HEK293T (cell line): ENCODE measurements at places on chromosomes 6 and 20.
A peak's percentile ranks its signal among the peaks of the same experiment; 100 is the strongest.

DNA sequence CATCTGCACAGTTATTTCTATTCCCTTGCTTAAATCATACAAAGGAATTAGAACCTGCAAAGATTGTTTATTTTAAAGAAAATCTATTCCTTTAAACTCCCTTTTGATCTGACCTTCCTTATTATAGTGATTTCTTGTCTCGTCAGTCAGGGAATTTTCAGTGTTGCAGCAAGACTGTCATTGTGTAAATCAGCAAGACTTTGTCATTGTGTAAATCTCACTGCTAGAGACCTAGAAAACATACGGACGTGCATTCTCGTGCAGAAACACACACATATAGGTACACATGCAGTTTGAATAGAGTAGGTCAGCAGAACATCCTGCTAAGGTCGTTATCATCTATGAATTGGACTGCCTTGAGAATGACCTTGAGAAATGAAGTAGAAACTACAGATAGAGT, 6.2 kb upstream of the SGK1 start:
- DNase-seq, result no peak

DNA sequence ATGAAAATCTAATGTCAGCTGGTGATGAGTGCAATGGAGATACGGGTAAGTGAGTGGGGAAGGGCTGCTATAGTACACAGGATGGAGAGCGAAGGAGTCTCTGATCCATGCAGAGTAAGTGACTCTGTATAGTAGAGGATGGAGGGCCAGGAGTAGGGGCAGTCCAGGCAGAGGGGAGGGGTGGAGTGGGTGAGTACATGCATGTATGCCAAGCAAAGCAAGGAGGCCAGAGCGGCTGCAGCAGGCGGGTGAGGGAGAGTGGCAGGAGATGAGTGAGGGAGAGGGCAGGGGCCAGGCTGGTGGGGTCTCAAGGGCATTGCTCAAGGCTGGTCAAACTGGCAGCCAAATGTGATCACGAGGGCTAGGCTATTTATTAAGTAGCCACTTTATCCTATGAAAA, 94.0 kb downstream of the PREP start:
- DNase-seq, result no peak

- no peak for DNase-seq
Observed at GRCh38 chr6:22940581-22941290, 371.4 kb downstream of the HDGFL1 start.

- DNase-seq, result peak; percentile 21
Observed at GRCh38 chr6:73854998-73855718, 159.2 kb downstream of the CD109 start.

GRCh38 chr6:9370480-9370879, 935.1 kb upstream of the SLC35B3 start:
- no peak for DNase-seq

GRCh38 chr20:47934761-47935160, 149.5 kb upstream of the SULF2 start:
- no peak for DNase-seq

GRCh38 chr6:148432462-148433195, 90.0 kb downstream of the SASH1 start:
- DNase-seq, result no peak

GRCh38 chr6:3312604-3313231, 54.0 kb downstream of the PSMG4 start:
- no peak for DNase-seq

DNA sequence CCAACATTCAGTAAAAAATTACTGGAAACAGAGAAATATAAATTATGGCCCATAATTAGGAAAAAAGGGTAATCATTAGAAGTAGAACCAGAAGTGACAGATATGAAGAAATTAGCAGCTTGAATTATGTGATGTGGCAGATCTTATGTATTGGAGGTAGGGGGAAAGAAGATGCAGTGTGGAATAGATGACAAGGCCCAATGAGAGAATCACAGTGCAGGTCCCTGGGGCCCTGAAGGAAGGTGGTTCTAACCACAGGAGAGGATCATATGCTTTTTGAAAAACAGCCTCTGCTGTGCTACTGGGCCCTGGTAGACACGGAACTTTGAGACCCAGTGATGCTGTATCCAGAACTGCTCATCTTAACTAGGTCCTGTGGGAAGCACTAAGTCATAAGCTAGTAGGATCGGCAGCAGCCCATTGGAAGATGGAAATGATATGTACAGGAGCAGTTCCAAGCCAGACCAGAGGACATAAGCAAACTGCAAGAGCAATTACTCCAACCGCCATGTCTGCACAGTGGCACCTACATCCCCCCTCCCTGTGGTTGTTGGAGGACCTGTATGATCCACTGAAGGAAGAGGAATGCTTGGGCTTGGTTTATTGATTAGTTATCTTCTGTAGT, 14.2 kb downstream of the HEBP2 start:
- DNase-seq, result no peak

DNA sequence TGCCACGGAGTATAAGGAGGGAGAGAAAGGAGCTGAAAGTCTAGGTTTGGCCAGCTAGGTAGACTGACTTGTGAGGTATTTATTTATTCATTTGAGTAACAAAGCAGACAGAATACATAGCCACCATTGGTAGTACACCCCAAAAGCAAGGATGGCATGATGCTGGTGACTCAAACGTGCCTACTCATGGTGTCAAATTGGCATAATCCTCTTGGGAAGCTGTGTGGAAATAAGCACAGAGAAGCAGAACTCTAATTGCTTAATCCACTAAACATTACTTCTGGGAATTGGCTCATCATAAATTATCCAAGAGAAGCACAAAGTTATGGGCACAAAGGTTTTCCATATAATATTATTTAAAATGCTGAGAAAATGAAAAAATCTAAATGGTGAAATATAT, 2.5 kb downstream of the DEFB132 start:
- DNase-seq, result no peak

GRCh38 chr6:11275598-11275997, 43.1 kb upstream of the NEDD9 start:
- no peak for DNase-seq

- no peak for DNase-seq
Observed at GRCh38 chr6:146388736-146389364, 154.8 kb upstream of the RAB32 start.

DNA sequence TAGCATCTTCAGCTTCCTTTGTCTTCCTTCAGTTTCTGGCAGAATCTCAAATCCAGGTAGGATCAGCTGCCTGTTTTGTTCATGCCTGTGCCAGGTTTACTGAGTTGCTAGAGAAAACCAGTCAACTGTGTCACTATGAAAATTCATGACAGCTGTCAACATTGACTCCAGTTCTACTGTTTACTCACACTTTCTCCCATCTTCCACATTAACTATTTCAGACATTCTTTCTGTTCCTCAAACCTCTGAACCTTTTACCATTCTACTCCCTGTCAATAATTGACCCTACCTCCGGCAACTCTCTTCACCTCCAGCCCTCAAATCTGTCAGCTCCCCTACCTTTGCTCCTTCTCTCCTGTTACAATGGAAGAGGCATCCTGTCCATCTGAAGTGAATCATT, 8.5 kb downstream of the ENPP4 start:
- DNase-seq, result no peak

DNA sequence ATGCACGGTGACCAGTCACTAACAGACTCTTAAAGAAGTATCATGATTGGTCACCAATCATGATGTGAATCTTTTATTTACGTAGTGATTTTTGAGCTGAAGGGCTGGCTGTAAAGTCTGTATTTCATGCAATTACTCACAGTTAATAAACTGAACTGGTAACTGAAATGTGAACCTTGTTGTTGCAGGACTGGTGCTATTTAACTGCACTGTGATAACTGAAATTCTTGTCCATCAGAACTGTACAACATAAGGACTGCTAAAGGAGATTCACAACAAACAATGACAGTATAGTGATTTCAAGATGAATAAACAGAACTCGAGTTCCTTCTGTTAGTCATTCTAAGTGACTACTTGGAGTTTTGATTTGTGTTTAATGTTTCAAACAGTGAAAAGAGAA, 316.6 kb downstream of the TPBG start:
- no peak for DNase-seq

- no peak for DNase-seq
Observed at GRCh38 chr20:36924167-36925045, 27.1 kb downstream of the SAMHD1 start.
